G401 (cell line): ENCODE measurements at places on chromosomes 11 and 22.
A peak's percentile ranks its signal among the peaks of the same experiment; 100 is the strongest.

DNA sequence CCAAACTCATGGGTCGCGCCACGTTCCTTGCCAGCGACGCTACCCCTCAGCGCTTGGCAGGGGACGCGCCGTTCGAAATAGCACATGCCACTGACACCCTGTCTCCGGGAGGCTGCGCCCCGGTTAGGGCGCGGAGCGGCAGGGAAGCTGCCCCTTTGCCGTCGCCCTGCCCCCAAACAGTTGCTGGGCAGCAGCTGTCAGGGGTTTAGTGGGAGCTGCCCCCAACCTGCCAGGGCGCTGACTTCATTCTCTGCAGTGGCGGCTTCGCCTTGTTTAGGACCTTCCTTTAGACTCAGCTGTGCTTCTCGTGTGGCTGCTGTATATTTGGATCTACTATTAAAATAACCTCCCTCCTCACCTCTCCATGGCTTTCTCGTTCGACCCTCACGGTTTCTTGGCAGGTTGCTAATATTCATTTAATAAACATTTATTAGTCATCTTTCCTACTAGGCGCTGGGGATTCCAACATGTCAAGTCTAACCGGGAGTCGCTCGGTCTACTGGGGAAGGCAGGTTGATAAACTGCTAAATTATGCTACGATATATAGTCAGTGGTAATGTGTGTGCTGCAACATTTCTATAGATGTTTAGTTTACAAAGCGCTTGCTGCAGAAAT, 782 bp downstream of the TMEM109 start:
- peak; percentile 50 for DNase-seq

GRCh38 chr11:72578566-72578965, 95.7 kb downstream of the PDE2A start:
- DNase-seq: no peak

GRCh38 chr11:11842421-11843008, 743 bp downstream of the USP47 start:
- peak; percentile 65 for DNase-seq

DNA sequence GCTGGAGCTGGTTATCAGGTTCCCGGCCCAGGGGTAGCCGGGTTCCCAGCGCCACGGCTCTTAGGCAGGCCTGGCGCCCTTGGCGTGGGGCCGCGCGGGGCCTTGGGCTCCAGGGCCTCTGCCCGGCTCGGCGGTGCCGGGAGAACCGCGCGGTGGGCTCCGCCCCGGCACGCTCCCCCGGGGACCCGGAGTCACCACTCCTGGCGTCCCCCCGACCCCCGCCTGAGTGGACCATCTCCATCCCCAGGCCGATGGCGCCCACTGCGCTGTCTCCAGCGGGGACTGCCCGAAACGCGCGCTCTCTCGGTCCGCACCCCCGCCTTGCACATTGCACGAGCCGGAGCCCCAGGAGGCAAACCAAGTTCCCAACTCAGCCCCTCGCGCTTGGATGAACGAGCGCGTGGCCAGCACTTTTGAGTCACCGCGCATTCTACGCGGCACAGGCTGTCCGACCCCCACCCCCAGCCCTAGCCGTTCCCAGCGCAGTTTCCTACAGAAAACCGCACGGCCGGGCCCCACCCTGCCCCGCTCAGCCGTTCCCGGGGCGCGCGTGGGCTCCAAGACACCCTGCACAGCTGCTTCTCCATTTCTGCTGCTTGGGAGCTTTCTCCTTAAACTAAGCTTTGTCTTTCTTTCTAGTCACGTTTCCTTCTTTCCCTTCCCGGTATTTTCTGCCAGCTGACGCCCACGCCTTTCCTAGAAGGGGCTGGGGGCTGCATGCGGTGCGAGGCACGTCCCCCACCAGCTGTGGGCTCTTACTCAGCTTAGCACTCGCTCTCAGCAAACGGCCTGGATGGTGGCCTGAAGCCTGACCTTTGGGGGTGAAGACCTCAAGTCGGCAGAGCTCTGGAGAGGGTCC, 650 bp upstream of the CHID1 start:
- no peak for DNase-seq

- no peak for DNase-seq
Measured at GRCh38 chr11:27184458-27185312, 144.1 kb downstream of the BBOX1 start.

DNA sequence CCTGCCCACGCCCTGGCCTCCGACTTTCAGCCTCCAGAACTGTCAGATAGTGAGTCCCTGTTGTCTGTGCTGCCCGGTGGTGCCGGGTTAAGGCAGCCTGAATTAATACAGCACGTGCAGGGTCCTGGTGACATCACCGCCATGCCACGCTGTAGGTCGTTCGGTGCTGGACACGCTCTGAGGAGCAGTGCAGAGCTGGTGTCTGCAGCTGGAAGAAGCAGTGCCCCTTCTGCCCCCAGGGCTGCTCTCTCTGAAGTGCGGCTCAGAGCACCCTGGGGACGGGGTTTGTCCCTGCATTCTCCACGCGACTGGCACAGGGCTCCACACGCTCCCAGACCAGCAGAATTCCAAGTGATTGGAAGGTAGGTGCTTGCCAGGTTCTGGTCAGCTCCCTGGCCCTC, 831.5 kb downstream of the TBC1D22A start:
- DNase-seq: no peak

DNA sequence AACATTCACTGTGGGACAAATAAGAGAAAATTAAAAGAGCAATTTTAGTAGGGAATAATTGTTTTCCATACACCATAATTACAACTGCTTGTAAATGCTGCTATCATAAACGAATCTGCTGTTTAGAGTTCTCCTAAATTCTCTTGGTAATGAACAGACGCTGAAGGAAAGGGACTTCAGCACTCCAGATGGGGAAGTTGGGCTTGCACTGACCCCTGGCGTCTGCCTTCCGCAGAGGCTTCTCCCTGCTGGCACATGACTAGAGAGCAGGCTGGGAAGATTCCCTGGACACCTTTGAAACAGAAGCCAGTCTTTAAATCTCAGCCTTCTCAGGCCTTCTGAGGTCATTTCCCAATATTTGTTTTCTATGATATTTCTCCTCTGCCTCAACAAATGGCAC, 84.1 kb downstream of the NXPE2 start:
- peak; percentile 66 for DNase-seq

- no peak for DNase-seq
Measured at GRCh38 chr11:64124147-64124546, 41.8 kb downstream of the MACROD1 start.

GRCh38 chr11:19320827-19321226, 80.1 kb upstream of the E2F8 start:
- no peak for DNase-seq

- no peak for DNase-seq
Measured at GRCh38 chr22:19046719-19047609, 75.2 kb downstream of the DGCR2 start.

- no peak for DNase-seq
Measured at GRCh38 chr22:33073989-33074418, 15.8 kb upstream of the SYN3 start.

GRCh38 chr22:29569011-29569678, 11.8 kb downstream of the NIPSNAP1 start:
- DNase-seq: no peak

- peak; percentile 42 for DNase-seq
Measured at GRCh38 chr22:46068181-46068592, 82.1 kb upstream of the PPARA start.

DNA sequence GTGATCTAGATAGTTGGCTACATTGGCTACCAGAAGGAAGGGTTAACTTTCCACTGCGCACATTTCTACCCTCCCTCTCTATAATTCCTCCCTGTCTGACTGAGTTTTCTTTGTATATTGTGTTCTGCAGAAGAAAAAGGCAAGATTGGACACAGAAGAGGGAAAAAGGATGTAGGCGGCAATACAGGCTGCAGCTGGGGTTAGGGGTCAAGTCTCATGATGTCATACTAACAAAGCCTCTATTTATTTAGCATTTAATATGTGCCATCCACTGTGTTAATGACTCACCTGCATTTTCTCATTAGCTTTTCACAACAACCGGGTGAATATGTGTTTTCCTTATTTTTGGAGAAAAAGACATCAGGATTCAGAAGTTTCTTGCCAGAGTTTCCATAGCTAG, 2.0 kb downstream of the FAM83F start:
- no peak for DNase-seq

DNA sequence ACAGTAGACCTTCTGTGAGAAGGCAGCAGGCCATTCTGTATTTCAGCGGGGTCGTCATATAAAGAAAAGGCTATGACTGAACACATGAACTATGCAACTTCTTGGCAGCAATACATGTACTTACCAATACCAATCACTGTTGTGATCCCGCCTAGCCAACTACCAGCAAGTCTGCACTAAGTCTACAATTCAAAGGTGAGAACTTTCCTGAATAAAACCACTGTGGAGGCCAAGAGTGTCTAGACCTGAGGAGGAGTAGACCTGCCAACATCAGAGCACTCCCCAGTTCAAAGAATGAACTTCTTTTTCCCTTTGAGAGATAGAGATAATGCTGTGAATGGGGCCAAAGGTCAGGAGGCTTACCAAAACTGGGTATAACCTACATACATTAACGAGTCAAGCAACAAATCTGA, 108.2 kb downstream of the SIK3 start:
- DNase-seq: no peak

GRCh38 chr11:130097285-130097684, 27.6 kb downstream of the APLP2 start:
- DNase-seq: no peak

- peak; percentile 77 for DNase-seq
Measured at GRCh38 chr11:114738954-114739353, 60.6 kb downstream of the NXPE2 start.

GRCh38 chr22:17390087-17390486, 20.8 kb downstream of the CECR2 start:
- no peak for DNase-seq

GRCh38 chr22:32202539-32203180, 2.2 kb downstream of the RFPL2 start:
- DNase-seq: peak; percentile 70

DNA sequence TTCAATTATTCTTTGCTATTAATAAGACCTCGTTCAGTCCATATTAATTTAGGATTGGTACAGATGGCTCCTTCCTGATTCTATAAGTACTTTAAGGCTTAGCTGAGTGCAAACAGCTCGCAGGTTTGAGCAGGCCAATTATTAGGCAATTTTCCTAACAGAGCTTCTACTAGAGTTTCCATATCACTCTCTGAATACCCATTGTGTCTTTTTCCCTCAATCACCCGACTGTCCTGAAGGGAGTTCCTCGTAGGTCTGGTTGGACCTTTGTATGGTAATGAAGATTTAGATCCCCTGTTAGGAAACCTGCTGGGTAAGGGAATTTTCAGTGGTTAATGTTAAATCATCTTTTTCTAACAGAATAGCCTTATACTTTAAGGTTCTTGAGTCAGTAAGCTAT, 61.1 kb downstream of the ARHGAP42 start:
- no peak for DNase-seq

GRCh38 chr11:73660497-73661034, 14.2 kb downstream of the PLEKHB1 start:
- no peak for DNase-seq

DNA sequence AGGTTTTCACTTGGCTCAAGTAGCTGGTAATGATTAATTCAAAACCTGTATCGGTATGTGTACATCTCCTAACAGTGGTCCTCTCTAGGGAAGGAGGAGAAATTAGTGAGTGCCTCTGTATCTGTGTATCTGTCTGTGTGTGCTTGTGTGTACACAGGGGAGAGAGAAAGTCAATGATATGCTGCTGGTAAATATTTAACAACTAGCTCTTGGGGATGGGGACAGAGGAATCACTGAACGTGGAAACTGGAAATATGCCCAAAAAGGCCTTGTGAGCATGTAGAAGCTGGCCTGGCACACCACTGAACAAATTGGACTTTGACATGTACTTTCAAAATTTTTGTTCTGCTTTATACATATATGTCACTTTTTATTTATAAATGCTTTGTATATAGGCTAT, 214.0 kb upstream of the SYN3 start:
- DNase-seq: no peak

DNA sequence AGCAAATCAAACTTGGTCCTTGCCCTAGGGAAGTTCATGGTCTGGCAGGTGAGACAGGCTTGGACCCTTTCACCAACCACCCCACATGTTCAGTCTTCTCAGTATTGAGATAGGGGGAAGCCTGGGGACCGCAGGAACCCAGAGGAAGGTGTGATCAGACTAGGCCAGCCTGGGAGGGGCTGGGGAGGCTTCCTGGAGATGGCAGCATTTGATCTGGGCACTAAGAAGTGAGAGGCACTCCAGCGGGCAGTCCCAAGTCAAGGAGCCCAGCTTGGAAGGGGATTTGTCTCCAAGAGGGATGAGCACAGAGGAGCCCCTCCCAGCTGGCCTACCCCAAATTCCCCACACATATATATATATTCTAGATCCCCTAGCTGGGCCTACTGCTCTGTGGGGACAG, 5.4 kb downstream of the LRRC32 start:
- DNase-seq: no peak

DNA sequence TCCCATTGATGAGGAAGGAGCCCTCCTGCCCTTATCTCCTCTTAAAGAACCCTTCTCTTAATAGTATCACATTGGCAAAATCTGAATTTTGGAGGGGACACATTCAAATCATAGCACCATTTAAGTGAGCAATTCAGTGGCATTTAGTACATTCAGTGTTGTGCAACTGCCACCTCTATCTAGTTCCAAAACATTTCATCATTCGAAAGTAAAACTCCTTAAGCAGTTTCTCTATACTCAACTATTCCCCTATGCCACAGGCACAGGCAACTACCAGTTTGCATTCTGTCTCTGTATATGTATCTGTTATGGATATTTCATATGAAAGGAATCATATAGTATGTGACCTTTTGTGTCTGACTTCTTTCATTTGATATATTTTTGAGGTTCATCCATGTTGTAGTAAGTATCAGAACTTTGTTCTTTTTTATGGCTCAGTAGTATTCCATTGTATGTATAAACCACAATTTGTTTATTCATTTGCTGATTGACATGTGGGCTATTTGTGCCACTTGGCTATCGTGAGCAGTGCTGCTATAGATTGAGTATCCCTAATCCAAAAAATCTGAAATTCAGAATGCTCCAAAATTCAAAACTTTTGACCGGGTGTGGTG, 22.9 kb downstream of the FAR1 start:
- DNase-seq: no peak

DNA sequence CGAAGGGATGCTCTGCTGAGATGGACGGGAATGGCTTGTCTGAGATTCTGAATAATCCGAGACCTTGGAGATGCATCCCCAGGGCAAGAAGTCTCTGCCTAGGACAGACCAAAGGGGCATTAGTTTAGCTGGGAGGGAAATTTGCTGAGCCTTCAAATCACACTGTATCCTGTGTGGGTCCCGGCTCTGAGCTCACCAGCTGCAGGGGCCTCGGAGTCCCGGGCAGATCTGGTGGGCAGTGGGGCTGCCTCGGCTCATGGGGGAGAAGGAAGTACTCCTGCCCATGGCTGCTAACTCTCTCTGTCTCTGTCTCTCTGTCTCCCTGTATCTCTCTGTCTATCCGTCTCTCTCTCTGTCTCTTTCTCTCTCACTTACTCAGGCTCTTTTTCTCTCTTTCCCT, 522.4 kb downstream of the TBC1D22A start:
- DNase-seq: no peak

- peak; percentile 93 for DNase-seq
Measured at GRCh38 chr11:36069576-36070212, 125.8 kb downstream of the LDLRAD3 start.

GRCh38 chr11:34749666-34750659, 129.1 kb downstream of the EHF start:
- no peak for DNase-seq
